MCF 10A (cell line): ENCODE measurements at places on chromosomes 5 and 9.

DNA sequence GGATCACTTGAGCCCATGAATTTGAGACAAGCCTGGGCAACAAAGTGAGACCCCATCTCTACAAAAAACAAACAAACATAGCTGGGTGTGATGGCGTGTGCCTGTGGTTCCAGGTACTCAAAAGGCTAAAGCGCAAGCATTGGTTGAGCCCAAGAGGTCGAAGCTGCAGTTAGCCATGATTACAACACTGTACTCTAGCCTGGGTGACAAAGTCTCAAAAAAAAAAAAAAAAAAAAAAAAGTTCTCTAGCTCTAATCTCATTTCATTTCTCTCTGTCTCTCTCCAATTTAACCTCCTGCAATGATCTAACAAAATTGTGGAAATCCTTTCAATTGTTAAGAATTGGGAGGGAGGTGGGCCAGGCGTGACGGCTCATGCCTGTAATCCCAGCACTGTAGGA lies 33.3 kb downstream of the LPAR1 start:
- DNase-seq, result no peak

DNA sequence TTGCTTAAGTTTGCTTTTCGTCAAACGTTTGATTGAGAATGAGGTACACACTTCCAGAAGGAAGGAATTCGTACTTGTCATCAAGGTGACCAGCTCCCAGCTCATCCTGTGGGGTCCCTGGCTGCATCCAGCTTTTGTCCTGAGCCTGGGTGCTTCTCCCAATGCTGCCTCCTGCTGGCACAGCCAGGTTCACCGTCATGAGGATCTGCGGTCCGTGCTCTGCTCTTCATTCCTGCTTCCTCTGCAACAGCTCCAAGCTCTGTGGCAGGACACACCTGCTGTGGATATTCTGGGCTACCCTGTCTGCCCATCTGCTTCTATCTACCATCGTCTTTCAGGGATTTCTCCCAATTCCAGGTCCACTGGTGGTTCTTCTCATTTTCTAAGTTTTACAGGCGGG lies 13.3 kb upstream of the UBE2QL1 start:
- DNase-seq, result peak; percentile 8

- DNase-seq, result peak; percentile 93
These were observed 18.5 kb upstream of the ERMP1 start for GRCh38 chr9:5851445-5851844.

- no peak for DNase-seq
These were observed 40.0 kb downstream of the ARL15 start for GRCh38 chr5:54270326-54270725.

DNA sequence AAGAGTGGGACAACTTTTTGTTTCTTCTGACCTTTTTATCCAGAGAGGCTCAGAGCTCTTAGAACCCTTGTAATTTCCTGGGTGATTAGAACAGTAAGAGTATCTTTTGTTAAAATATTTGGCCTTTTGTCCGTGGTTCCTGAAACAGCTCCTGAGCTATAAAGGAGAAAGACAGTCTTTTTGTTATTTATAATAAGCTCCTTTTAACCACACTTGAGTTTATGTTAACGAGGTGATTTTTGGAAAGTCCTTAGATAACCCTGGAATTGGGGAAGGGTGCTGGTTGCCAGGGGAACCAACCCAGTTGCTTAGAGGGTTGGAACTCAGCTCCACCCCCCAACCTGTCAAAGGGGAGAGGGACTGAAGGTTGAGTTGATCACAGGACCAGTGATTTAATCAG lies 4.8 kb downstream of the ZNF483 start:
- no peak for DNase-seq

GRCh38 chr9:37200433-37201005 lies 80.1 kb downstream of the ZCCHC7 start:
- DNase-seq, result peak; percentile 22

DNA sequence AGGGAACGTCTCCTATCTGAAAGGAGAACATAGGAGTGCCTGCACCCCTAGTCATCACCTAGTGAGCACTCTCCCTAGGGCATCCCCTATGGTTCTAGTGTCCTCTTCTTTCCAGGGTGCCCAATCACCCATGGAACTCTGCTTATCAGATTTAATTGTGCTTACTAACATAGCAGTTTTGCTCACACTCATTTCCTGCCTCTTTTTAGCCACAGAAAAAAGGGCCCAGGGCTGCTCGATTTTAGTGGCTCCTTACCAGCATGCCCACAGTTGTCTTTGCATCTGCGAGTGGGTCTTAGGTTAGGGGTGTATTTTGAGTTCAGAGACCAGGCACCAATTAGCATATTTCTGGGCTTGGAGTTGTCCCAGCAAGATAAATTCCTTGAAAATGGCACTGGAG lies 1110.2 kb downstream of the TAF11L14 start:
- no peak for DNase-seq

DNA sequence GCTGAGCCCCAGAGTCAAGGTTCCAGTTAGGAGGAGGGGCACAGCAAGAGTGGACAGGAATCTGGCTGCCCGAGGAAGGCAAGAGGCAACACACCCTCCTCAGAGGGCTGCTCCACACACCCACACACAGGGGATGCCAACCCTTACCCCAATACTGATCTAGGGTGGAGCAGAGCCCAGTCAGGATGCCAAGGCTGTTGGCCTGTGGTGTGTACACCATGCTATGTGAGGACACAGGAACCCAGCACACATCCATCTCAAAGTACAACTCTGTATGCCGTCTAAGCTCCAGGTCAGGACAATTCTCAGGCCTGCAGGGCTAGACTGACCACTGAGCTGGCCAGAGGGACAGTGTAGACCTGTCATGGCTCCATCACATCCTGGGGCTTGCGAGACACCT lies 2.6 kb downstream of the SEPTIN8 start:
- DNase-seq, result no peak

- DNase-seq, result no peak
These were observed 74.5 kb downstream of the CTSL start for GRCh38 chr9:87800456-87800855.

DNA sequence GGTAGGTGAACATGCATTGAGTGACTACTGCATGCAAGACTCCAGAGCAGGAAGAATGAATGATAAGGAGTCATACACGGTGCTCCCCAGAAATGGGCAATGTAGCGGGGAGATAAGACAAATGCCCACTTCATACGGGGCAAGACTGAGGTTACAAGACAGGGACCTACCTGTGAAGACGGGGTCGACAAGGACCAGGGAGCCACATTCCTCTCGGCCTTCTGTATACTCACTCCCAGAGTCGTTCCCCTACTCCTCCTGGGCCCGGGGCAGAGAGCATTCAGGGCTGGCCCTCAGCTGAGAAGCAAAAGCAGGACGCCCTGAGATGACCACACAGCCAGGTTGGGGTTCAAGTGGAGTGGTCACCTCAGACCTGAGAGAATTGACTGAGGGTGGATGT lies 26.7 kb downstream of the PITX1 start:
- no peak for DNase-seq

DNA sequence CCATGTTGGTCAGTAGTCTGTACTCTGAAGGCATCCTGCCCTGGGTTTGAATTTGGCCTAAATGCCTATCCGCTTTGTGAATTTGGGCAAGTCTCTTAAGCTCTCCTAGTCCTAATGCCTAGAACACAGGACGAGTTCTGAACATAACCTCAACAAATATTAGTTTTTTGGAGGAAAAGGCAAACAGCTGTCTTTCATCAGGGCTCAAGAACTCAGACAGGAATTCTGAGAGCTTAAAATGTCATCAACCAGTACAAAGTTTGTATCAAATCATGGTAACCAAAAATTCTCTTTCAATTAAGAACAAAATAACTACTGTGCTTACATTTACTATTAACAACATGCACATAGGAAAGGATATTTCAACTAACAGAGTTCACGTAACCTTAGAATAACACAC lies 182.5 kb upstream of the PPP1R2B start:
- no peak for DNase-seq

DNA sequence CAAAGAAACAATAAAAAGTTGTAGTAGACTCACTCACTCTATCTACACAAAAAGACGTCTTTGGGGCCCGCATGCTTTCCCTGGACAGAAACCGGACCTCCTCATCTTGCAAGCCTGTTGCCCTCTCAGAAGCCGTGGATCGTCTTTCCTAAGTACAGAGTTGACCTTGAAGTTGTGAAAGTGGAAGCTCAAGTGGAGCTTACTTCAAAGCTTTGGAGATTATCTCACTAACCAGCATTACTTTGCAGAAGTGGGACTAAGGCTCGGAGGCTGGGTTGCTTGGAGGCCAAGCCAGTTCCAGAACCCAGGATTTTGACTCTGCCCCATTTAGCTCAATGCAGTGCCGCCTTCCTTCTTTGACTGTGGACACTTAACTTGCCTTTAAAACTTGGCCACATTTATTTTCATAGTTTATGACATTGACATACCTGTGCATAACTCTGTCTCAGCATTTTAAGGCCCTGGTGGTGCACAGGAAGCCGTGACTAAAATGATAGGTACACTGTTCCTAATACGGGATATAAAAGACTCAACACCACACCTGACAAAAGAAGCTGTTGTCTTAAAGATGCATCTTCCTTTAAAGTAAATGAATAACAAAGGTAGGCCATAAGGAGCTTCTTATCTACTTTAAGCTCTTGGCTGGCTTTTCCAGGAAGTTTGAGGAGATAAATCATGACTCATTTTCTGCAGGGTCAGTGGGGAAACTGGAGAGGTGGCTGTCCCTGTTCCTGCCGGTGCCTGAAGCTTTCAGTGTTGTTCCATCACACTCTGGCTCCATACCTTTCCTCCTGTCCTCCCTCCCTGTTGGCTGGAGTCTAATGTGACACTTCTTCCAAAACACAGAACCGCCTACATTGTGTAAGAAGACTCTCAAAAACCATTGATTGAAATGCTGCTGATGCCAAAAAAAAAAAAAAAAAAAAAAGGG lies 10.7 kb downstream of the SLC25A25 start:
- peak; percentile 56 for DNase-seq

GRCh38 chr5:150400316-150401075 lies 12.2 kb downstream of the CD74 start:
- DNase-seq, result no peak

GRCh38 chr5:127019928-127020327 lies 10.4 kb downstream of the MARCHF3 start:
- no peak for DNase-seq

- no peak for DNase-seq
These were observed 384.7 kb upstream of the ZNF462 start for GRCh38 chr9:106478312-106478711.

DNA sequence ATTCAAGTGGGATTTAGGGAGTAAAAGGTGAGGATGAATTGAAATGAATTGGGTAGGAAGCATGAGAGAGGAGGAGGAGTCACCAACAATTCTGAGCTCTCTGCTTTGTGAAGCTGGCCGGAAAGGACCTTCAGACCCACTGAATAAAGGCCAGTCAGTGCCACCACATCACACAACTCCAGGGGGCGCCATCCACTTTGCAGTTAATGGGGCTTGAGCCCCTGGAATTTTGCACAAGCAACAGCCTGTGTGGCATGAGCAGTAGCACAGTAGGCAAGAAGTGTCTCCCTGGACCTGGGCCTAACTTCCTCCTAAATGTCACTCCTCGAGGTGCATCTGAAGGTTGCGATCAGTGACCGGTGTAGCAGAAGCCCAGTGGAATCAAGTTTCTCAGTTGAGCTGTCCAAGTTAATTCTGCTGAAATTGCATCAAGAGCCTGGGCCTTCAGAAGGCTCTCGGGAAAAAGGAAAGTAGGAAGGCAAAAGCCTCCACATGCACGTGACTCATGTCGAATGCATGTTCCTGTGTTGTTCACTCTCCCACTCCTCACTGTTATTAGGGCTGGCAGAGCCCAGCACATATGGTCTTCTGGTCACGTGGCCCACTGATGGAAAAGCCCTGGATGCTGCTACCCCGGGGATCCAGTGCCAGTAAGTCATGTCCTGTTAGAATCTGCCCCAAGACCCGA lies 27.8 kb upstream of the GLIS3 start:
- DNase-seq, result peak; percentile 33

DNA sequence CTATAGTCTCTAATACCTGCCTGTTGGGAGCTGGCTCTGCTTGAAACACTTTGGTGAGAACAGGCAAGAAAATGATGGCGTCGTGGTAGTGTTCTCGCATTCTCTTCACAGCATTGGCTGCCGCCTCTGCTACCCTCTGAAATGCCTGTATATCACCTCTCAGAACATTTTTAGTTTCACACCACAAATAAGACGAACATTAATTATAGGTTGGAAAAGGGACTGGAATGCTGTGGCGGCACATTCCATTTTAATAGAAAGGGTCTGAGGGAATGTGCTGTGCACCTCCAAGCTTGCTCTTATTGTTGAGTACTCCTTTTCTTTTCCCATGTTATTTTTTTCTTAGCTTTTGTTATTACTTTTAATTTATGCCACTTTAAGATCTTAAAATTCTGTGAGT lies 134.6 kb upstream of the HMHB1 start:
- DNase-seq, result no peak

GRCh38 chr5:146233441-146233840 lies 30.0 kb downstream of the RBM27 start:
- no peak for DNase-seq

- DNase-seq, result no peak
These were observed 578 bp downstream of the LHX6 start for GRCh38 chr9:122228191-122228567.

DNA sequence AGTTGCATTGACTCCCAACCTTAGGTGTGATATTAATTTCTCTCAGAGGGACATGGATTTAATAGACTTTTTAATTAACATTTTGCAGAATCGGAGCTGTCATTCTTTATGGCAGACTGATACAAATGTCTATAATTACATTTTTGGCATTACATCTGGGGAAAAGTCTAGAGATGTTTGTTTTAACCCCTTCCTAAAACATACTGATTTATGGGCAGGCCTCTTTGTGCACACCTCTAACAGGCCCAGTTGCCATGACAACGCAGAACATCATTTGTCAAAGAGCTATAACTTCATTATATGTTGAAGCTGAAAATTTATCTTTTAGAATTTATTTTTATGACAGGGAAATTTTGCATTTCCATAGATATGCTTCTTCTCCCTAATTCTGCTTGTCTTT lies 158.5 kb downstream of the NTRK2 start:
- no peak for DNase-seq

DNA sequence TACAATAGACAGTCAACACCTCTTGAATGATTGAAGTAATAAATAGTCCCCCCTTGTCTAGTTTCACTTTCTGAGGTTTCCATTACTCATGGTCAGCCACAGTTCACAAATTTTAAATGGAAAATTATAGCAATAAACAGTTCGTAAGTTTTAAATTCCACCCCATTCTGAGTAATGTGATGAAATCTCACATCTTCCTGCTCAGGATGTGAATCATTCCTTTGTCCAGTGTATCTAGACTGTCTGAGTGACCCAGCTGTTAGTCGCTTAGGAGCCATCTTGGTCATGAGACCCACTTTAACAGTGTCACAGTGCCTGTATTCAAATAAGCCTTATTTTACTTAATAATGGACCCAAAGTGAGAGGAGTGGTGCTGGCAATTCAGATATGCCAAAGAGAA lies 311.6 kb upstream of the PRR16 start:
- peak; percentile 77 for DNase-seq
